ENCODE measurements at places on chromosomes 4 and X.

- no peak for DNase-seq
- H3K4me1 ChIP-seq: no peaks in the 10 kb centered on the region
- H3K27ac ChIP-seq: no peak overlapping the region
- H3K27me3 ChIP-seq: no peaks in the 10 kb centered on the region
Measured at GRCh38 chrX:106263817-106264216, 95.7 kb downstream of the PWWP3B start.

- peaks cover 7% of the 10 kb centered on the region for H3K27me3 ChIP-seq
- no peak overlapping the region for H3K4me3 ChIP-seq
- no peaks in the 10 kb centered on the region for H3K4me1 ChIP-seq
- no peak for DNase-seq
- H3K27ac ChIP-seq: no peak overlapping the region
- H3K36me3 ChIP-seq: no peaks in the 10 kb centered on the region
Measured at GRCh38 chr4:99536848-99537247, 26.0 kb downstream of the C4orf17 start.

DNA sequence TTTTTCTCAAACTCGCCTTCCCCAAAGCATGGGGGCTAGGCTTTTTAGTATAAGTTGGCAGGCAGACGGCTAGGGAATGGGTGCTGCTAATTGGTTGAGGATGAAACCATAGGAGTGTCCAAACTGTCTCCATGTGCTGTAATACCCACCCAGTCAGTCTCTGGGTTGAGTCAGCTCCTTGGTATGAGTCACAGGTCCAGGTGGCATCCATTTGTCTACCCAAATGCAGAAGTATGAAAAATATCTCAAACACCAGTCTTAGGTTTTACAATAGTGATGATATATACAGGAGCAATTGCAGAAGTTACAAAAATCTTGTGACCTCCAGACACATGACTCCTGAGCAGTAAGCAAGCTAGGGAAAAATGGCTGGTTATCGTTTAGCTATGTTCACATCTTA lies 27.4 kb upstream of the CCSER1 start:
- H3K27me3 ChIP-seq: no peaks in the 10 kb centered on the region
- H3K4me1 ChIP-seq: no peaks in the 10 kb centered on the region
- no peak overlapping the region for H3K4me3 ChIP-seq
- no peaks in the 10 kb centered on the region for H3K36me3 ChIP-seq
- no peak for DNase-seq
- H3K27ac ChIP-seq: no peak overlapping the region

GRCh38 chrX:42237956-42238355 lies 314.6 kb upstream of the CASK start:
- no peaks in the 10 kb centered on the region for H3K36me3 ChIP-seq
- H3K4me1 ChIP-seq: peaks cover 5% of the 10 kb centered on the region
- no peaks in the 10 kb centered on the region for H3K27me3 ChIP-seq
- DNase-seq: no peak
- H3K4me3 ChIP-seq: no peak overlapping the region

- no peaks in the 10 kb centered on the region for H3K36me3 ChIP-seq
- no peak for DNase-seq
- H3K27ac ChIP-seq: no peak overlapping the region
- no peak overlapping the region for H3K4me3 ChIP-seq
- no peaks in the 10 kb centered on the region for H3K4me1 ChIP-seq
Measured at GRCh38 chrX:128165884-128166408, 113.7 kb upstream of the ACTRT1 start.

- H3K4me3 ChIP-seq: no peak overlapping the region
- H3K4me1 ChIP-seq: no peaks in the 10 kb centered on the region
Measured at GRCh38 chrX:106566362-106566761, 45.4 kb upstream of the RADX start.

- H3K27me3 ChIP-seq: peaks cover 9% of the 10 kb centered on the region
- no peaks in the 10 kb centered on the region for H3K36me3 ChIP-seq
- no peaks in the 10 kb centered on the region for H3K4me1 ChIP-seq
- H3K27ac ChIP-seq: no peak overlapping the region
- no peak for DNase-seq
Measured at GRCh38 chr4:177265729-177266128, 43.9 kb upstream of the NEIL3 start.

GRCh38 chr4:41144812-41145211 lies 69.5 kb downstream of the APBB2 start:
- H3K4me1 ChIP-seq: no peaks in the 10 kb centered on the region
- H3K27ac ChIP-seq: no peak overlapping the region
- no peak for DNase-seq
- peaks cover 4% of the 10 kb centered on the region for H3K27me3 ChIP-seq
- no peaks in the 10 kb centered on the region for H3K36me3 ChIP-seq

GRCh38 chr4:137203601-137204000 lies 328.7 kb downstream of the PCDH18 start:
- no peaks in the 10 kb centered on the region for H3K4me1 ChIP-seq
- H3K27ac ChIP-seq: no peak overlapping the region
- H3K4me3 ChIP-seq: no peak overlapping the region
- DNase-seq: no peak

DNA sequence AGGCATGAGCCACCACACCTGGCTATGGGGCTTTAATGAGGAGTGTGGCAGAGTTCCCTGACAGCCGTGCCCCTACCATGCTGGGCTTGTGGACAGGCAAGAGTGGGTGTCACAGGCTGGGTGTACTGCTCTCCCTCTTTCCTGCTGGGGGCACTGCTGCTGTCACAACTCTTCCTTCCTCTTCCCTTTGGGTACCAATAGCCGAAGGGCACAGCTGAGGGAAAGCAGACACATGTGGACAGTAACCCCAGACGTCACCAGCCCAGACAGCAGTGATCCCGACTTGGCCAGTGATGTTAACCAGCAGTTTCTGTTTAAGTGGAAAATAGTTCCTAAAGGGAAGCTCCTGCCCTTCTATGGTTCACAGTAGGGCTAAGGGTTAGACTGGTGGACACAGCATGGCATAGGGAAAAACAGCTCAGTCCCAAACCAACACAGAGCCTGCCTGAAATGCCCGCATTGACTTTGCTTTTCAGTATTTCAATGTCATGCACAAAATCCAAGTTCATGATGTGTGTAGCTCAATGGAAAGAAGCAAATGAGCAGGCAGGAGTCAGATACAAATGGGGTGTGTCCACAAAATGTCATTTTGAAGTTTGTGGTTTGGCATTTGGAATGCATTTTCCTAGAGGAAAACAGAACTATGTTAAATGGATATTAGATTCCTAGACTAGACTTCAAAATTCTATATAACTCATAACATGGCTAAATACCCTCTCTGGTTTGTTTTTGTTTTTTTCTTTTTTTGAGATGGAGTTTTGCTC lies 24.9 kb upstream of the DDX3X start:
- no peak overlapping the region for H3K4me3 ChIP-seq
- H3K27me3 ChIP-seq: no peaks in the 10 kb centered on the region
- H3K27ac ChIP-seq: no peak overlapping the region
- H3K4me1 ChIP-seq: no peaks in the 10 kb centered on the region

DNA sequence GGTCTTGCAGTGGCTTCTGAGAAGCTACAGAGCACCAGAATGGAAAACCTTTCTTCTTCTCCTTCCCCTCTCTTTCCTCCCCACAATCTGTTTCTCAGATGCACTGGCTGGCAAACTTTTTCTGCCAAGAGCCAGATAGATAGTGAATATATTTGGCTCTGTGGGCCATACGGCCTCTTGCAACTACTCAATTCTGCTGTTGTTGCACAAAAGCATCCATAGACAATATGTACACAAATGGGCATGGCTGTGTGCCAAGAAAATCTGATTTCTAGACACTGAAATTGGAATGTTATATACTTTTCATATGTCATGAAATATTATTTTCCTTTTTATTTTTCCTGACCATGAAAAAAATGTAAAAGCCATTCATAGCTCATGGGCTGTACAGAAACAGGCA lies 3.1 kb downstream of the PHEX start:
- H3K4me3 ChIP-seq: no peak overlapping the region
- H3K27ac ChIP-seq: no peak overlapping the region
- no peaks in the 10 kb centered on the region for H3K36me3 ChIP-seq
- peaks cover 13% of the 10 kb centered on the region for H3K4me1 ChIP-seq

GRCh38 chr4:69977582-69977981 lies 12.1 kb upstream of the CSN2 start:
- no peak for DNase-seq
- no peak overlapping the region for H3K27ac ChIP-seq
- H3K36me3 ChIP-seq: no peaks in the 10 kb centered on the region
- no peaks in the 10 kb centered on the region for H3K4me1 ChIP-seq

DNA sequence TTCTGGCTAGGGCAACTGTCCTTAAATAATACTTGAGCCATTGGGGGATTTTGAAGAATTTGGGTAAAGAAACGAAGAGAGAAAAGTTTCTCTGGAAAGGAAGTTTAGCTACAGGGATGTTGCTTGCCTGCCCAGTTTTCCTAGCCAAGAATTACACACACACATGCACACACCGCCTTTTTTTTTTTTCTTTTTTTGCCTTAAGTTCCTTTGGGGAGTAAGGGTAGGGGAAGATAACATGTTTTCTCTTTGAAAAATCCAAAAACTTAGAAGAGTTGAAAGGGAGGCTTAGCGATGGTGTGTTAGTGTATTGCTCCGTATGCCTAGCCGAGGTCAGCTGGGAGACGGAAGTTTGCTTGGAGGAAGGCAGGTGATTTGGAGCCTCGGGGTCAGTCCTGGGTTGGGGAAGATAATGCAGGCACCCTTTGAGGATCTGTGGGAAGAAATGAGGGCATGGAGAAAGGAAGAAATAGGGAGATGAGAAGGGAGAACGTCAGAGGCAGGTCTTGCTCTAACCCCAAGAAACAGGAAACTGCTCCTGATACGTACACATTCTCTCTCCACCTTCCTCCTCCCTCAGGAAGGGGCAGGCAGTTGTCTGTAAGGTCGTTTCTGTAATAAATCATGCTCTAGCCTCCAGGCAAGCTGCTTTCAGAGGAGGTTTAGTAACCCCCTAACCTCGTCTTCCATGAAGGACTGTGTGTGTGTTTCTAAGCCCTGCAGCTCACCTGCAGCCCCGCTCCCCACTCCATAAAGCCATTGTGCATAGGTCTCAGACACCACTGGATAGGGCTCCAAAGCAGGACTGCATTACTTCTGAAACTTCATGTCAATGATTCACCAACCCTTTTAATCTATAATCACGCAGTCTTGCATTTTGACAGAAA lies 10.5 kb downstream of the KLF3 start:
- H3K27me3 ChIP-seq: no peaks in the 10 kb centered on the region
- H3K4me3 ChIP-seq: no peak overlapping the region
- peaks cover 32% of the 10 kb centered on the region for H3K4me1 ChIP-seq
- H3K36me3 ChIP-seq: no peaks in the 10 kb centered on the region
- H3K27ac ChIP-seq: no peak overlapping the region

- H3K36me3 ChIP-seq: no peaks in the 10 kb centered on the region
- no peak overlapping the region for H3K4me3 ChIP-seq
- no peaks in the 10 kb centered on the region for H3K27me3 ChIP-seq
- no peak overlapping the region for H3K27ac ChIP-seq
- H3K4me1 ChIP-seq: no peaks in the 10 kb centered on the region
- no peak for DNase-seq
Measured at GRCh38 chrX:143165778-143166177, 140.1 kb downstream of the SPANXN4 start.

GRCh38 chr4:186707996-186708395 lies 15.7 kb downstream of the FAT1 start:
- no peak overlapping the region for H3K4me3 ChIP-seq
- no peak for DNase-seq
- H3K36me3 ChIP-seq: no peaks in the 10 kb centered on the region
- no peaks in the 10 kb centered on the region for H3K27me3 ChIP-seq

GRCh38 chr4:119041396-119041795 lies 94.2 kb upstream of the MYOZ2 start:
- H3K4me1 ChIP-seq: peaks cover 21% of the 10 kb centered on the region
- DNase-seq: no peak
- H3K4me3 ChIP-seq: no peak overlapping the region
- H3K27ac ChIP-seq: no peak overlapping the region
- no peaks in the 10 kb centered on the region for H3K36me3 ChIP-seq

GRCh38 chr4:6200011-6200921 lies at the start of gene JAKMIP1:
Gene JAKMIP1, minus strand, starts transcription at chr4:6200549. Its CDS starts 87,699 bp downstream, at chr4:6112850.
- DNase-seq: peak; percentile 93
- H3K27ac ChIP-seq: peak within 1 kb of the TSS; percentile 80
- H3K36me3 ChIP-seq: peaks cover 38% of the 10 kb centered on the region

DNA sequence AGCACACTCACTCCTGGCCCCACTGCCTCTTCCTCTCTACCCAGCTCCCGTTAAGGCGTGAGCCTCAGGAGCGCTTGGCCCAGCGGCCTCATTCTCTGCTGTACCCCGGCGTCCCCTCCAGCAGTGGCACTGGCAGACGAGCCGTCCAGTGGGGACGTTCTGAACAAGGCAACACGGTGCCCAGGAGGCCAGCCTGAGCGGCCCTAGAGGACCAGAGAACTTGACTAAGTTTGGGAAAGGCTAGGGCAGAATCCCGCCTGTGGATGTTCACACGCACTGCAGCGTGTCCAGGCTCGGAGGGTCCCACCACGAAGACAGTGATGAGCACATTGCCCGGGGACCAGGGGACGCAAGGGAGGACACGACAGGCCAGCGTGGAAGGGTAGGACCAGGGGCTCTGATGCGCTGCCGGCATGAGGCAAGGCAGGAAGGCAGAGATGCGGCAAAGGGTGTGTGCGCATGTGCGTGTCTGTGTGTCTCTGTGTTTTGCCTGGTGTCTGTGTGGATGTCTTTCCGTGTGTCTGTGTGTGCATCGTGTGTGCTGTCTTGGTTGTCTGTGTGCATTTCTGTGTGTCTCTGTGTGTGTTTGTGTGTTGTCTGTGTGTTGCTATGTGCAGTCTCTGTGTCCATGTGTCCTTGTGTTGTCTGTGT lies 89.4 kb downstream of the ABLIM2 start:
- H3K4me1 ChIP-seq: no peaks in the 10 kb centered on the region
- H3K36me3 ChIP-seq: peaks cover 3% of the 10 kb centered on the region
- no peak overlapping the region for H3K27ac ChIP-seq
- DNase-seq: no peak
- no peak overlapping the region for H3K4me3 ChIP-seq
- peaks cover 2% of the 10 kb centered on the region for H3K27me3 ChIP-seq

- peaks cover 7% of the 10 kb centered on the region for H3K4me1 ChIP-seq
- DNase-seq: peak; percentile 92
- peaks cover 20% of the 10 kb centered on the region for H3K27me3 ChIP-seq
- no peak overlapping the region for H3K27ac ChIP-seq
- H3K4me3 ChIP-seq: no peak overlapping the region
- H3K36me3 ChIP-seq: peaks cover 17% of the 10 kb centered on the region
Measured at GRCh38 chr4:152255437-152255836, 280.5 kb downstream of the FBXW7 start.

- H3K27ac ChIP-seq: no peak overlapping the region
- no peak for DNase-seq
- no peak overlapping the region for H3K4me3 ChIP-seq
- H3K36me3 ChIP-seq: no peaks in the 10 kb centered on the region
- peaks cover 52% of the 10 kb centered on the region for H3K27me3 ChIP-seq
Measured at GRCh38 chrX:72126048-72126415, 5.7 kb downstream of the RTL5 start.

GRCh38 chrX:109632906-109633504 lies 8.0 kb upstream of the KCNE5 start:
- H3K36me3 ChIP-seq: peaks cover 8% of the 10 kb centered on the region
- no peaks in the 10 kb centered on the region for H3K27me3 ChIP-seq
- DNase-seq: no peak
- no peak overlapping the region for H3K27ac ChIP-seq
- H3K4me3 ChIP-seq: no peak overlapping the region

All from activated CD8-positive, alpha-beta memory T cell treated with anti-CD3 and anti-CD28 coated beads, Interleukin-2, amount 10 ng/mL, durations not matched to agents 7 days and 5 days (primary cell).